ENCODE measurements at places on chromosomes 11 and 22.

GRCh38 chr11:30392221-30392784 is 69.4 kb downstream of the ARL14EP start:
- H3K4me1 ChIP-seq: no peaks in the 10 kb centered on the region
- no peak overlapping the region for H3K4me3 ChIP-seq
- no peak for DNase-seq

GRCh38 chr11:10478066-10478465 is 23.0 kb downstream of the AMPD3 start:
- H3K4me3 ChIP-seq: no peak overlapping the region
- DNase-seq: no peak
- no peaks in the 10 kb centered on the region for H3K27me3 ChIP-seq
- H3K4me1 ChIP-seq: peaks cover 45% of the 10 kb centered on the region

DNA sequence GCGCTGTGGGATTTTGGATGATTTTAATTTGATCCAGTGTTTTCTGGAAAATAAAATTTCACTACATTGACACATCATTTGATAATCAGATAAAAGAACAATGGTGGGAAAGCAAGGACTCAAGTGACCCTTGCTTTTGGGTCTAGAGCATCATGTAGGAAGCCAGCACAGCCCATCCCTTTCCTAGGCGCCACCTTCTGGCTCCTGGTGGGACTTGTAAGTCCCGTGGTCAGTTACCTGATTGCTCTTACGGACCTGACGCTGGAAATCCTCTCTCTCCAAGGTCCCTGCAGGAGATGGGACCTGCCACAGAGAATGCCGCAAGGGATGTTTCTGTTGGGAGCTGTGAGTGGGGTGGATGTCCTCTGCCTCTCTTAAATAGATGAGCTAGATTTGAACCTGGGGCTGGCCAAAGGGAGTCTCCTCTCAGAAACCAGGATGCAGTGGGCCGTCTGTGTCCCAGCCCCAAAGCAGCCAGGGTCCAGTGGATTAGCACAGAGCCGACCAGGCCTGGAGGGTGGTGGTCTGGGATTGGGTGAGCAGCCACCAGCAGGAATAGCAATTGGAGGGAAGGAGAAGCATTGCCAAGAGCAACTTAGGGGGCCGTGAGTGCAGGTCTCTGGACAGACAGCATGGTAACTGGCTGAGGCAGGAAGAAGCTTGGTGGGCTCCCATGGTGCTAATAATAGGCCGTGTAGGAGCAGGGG is 21.7 kb downstream of the TIMP3 start:
- H3K27ac ChIP-seq: no peak overlapping the region
- H3K4me1 ChIP-seq: peaks cover 8% of the 10 kb centered on the region
- DNase-seq: no peak
- no peak overlapping the region for H3K4me3 ChIP-seq

DNA sequence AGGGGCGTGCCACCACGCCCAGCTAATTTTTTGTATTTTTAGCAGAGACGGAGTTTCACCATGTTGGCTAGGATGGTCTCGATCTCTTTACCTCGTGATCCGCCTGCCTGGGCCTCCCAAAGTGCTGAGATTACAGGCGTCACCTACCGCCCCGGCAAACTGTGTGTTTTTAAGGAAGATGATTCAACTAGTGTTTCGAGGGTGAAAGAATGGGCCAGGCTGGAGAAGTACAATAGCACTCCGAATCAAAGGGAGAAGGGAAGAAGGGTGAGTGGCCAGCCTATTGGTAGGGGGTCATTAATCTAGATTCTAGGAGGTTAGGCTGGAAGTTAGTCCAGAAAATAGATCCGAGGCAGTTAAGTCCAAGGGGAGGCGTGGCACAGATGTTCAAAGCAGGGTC is 2.9 kb upstream of the CECR2 start:
- H3K27me3 ChIP-seq: peaks cover 37% of the 10 kb centered on the region
- no peak for DNase-seq
- H3K4me1 ChIP-seq: peaks cover 26% of the 10 kb centered on the region
- H3K4me3 ChIP-seq: no peak overlapping the region

GRCh38 chr11:20458905-20459632 is 71.6 kb downstream of the PRMT3 start:
- no peak overlapping the region for H3K4me3 ChIP-seq
- DNase-seq: no peak
- H3K27ac ChIP-seq: no peak overlapping the region
- H3K27me3 ChIP-seq: no peaks in the 10 kb centered on the region
- peaks cover 29% of the 10 kb centered on the region for H3K36me3 ChIP-seq
- H3K4me1 ChIP-seq: no peaks in the 10 kb centered on the region

DNA sequence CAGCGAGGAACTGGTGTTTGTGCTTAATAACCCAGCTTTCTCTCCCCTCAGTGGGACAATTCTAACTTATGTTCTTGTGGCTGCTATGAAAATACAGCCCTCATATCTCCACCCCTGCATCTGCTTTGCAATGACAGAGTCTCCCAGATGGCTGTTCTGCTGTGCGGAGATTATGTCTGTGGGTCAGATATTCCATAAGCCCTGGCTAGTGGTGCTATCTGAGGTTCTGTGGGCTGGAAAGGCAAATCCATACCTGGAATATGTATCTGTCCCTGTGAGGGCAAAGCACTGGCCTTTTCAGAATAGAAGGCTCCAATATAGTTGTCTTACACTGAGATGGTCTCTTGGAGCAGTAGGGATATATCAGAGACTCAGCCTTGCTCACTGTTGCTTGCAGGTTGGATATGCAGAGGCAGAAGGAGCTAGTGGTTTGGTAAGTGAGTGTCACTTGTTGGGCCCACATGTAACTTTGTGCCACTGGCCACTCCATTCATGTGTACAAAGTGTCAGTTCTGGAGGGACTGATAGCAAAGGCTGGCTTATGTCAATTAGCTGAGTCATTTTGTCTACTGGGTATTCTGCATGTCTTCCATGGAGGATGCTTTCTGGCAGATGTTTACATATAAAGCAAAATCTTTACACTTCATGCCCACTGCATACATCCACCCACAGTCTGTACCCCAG is 246.6 kb downstream of the FAM76B start:
- no peaks in the 10 kb centered on the region for H3K4me1 ChIP-seq
- H3K27me3 ChIP-seq: peaks cover 3% of the 10 kb centered on the region
- no peak for DNase-seq
- H3K27ac ChIP-seq: no peak overlapping the region
- H3K4me3 ChIP-seq: no peak overlapping the region

DNA sequence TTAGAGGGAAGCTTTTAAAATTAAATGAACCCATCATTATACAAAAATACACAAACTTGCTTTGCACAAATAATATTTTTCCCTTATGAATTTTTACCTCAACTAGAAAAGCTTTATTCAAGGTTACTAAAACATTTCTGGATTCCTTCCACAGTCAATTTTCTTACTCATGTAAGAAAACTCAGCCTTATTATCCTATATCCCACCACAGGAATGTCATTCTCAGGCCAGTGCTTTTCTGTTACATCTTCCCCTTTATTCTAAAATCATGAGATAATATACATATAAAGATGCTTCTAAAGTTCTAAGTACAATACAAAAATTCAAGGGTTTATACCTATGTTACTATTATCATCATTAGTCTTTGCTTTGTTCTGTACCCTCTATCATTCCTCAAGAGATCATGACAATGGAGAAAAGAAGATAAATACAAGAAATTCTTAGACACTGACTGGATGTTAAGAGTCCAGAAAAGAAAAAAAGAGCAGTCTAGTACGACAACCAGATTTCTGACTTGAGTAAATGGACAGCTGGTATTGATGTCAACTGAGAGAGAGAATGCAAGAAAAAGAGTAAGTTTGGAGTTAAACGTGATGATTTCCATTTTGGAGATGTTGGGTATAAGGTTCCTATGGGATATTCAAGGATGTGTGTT is 60.3 kb downstream of the MTMR2 start:
- no peaks in the 10 kb centered on the region for H3K4me1 ChIP-seq
- peak overlapping the region; percentile 77 for H3K27ac ChIP-seq
- H3K4me3 ChIP-seq: no peak overlapping the region
- peaks cover 19% of the 10 kb centered on the region for H3K36me3 ChIP-seq

DNA sequence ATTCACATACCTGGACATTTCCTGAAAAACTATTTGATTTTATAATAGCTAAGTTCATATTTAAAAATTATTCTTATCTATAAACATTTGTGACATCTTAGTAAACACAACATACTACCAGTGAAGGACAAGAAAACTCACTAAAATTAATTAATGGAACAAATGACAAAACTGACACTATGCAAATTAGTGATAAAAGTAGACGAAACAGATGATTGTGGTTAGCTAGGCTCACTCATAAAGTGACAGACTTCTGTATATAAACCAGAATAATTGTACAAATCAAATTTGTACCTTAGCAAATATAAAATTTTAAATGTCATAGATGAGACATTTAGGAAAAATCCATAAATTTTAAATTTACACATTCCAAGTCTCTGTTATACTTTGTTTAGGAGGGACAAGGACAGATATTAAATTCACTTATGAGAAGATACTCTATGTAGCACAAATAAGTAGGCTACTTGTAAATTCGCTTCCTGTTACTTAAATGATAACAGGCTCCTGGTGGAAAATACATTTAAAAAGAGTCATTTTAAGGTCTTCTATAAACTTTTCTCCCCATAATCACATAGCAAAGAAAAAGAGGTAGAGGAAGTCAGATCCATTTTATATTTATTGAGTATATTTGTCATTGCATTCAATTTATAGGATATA is 81.2 kb downstream of the KIF18A start:
- H3K27ac ChIP-seq: no peak overlapping the region
- H3K4me1 ChIP-seq: peaks cover 7% of the 10 kb centered on the region
- peaks cover 8% of the 10 kb centered on the region for H3K36me3 ChIP-seq
- no peak overlapping the region for H3K4me3 ChIP-seq
- H3K27me3 ChIP-seq: no peaks in the 10 kb centered on the region

DNA sequence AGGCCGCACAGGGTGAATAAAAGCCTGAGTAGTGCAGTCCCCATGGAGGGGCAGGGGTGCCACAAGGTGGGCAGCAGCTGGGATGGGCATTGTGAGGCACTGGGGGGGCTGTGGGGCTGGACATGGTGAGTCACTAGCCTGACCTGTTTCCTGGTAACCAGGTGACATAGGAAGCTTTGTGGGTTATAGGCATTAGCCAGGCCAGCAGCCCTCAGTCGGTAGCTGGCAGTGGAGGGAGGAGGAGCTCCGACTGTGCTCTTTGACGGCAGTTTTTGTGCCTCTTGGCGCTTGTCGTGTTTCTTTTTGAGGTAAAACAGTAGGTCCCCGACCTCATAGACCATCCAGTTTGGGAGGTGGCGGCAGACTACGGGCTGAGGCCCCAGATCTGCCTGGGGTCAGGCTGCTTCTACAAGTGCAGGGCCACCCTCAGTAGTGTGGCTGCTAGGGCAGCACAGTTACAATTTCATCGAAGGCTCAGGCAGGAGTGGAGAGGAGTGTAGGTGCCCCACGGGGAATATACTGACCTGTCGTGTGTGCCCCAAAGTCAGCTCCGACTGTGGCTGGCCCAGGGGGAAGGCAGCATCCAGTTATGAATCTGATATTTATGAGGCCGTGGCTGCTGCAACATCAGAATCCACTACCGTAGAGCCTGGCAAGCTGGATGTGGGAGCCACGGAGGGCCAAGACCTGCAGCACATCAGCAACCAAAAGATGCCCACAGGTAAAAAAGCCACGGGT is 107.7 kb downstream of the CRYBB2 start:
- H3K36me3 ChIP-seq: no peaks in the 10 kb centered on the region
- H3K4me3 ChIP-seq: no peak overlapping the region
- no peaks in the 10 kb centered on the region for H3K27me3 ChIP-seq

DNA sequence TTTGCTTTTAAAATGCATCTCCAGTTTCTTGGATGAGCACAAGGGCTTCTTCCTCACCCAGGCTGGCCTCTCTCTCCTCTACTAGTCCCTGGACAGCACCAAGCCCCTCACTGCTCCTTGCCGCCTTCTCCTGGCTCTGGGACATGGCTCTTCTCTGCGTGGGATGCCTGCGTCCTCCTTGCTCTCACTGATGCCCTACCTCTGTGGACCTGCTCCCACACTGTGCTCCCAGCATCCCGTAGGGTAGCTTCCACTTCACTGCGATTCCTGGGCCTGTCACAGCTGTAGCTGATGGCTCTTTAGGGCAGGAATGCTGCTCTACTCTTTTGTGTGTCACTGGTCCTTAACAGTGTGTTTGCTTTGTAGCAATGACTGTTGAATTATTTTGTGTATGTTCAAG is 136.3 kb downstream of the SNX19 start:
- H3K4me1 ChIP-seq: no peaks in the 10 kb centered on the region
- H3K4me3 ChIP-seq: no peak overlapping the region
- peaks cover 7% of the 10 kb centered on the region for H3K27me3 ChIP-seq
- DNase-seq: no peak

- no peaks in the 10 kb centered on the region for H3K36me3 ChIP-seq
- H3K27ac ChIP-seq: no peak overlapping the region
- peaks cover 64% of the 10 kb centered on the region for H3K27me3 ChIP-seq
- no peak for DNase-seq
- H3K4me1 ChIP-seq: no peaks in the 10 kb centered on the region
These were observed 91.5 kb upstream of the FGF3 start for GRCh38 chr11:69910519-69911309.

- H3K4me3 ChIP-seq: no peak overlapping the region
- no peaks in the 10 kb centered on the region for H3K27me3 ChIP-seq
- H3K36me3 ChIP-seq: peaks cover 21% of the 10 kb centered on the region
- peaks cover 55% of the 10 kb centered on the region for H3K4me1 ChIP-seq
These were observed 15.6 kb downstream of the TMEM123 start for GRCh38 chr11:102436976-102437375.

- H3K27me3 ChIP-seq: peaks cover 26% of the 10 kb centered on the region
- no peak overlapping the region for H3K27ac ChIP-seq
- H3K4me3 ChIP-seq: no peak overlapping the region
- H3K4me1 ChIP-seq: no peaks in the 10 kb centered on the region
These were observed 69.2 kb upstream of the INCENP start for GRCh38 chr11:62054484-62055121.

GRCh38 chr11:30045921-30046577 is 29.2 kb upstream of the KCNA4 start:
- DNase-seq: no peak
- no peaks in the 10 kb centered on the region for H3K4me1 ChIP-seq
- H3K4me3 ChIP-seq: no peak overlapping the region

GRCh38 chr11:31106326-31106725 is 263.2 kb downstream of the DCDC1 start:
- no peaks in the 10 kb centered on the region for H3K27me3 ChIP-seq
- H3K4me1 ChIP-seq: no peaks in the 10 kb centered on the region
- no peak overlapping the region for H3K27ac ChIP-seq
- no peaks in the 10 kb centered on the region for H3K36me3 ChIP-seq

GRCh38 chr11:69632900-69633299 is 8.1 kb upstream of the CCND1 start:
- DNase-seq: no peak
- no peaks in the 10 kb centered on the region for H3K36me3 ChIP-seq
- no peak overlapping the region for H3K27ac ChIP-seq
- H3K27me3 ChIP-seq: peaks cover 60% of the 10 kb centered on the region

GRCh38 chr11:64291262-64291751 is at the start of gene KCNK4:
KCNK4 (plus strand) TSS chr11:64291302; CDS start chr11:64293019, 1,717 bp downstream.
- DNase-seq: no peak
- H3K4me1 ChIP-seq: peaks cover 15% of the 10 kb centered on the region
- H3K27me3 ChIP-seq: peaks cover 34% of the 10 kb centered on the region
- peak within 1 kb of the TSS; percentile 19 for H3K27ac ChIP-seq

GRCh38 chr11:12149672-12150225 is 39.4 kb downstream of the MICAL2 start:
- H3K27ac ChIP-seq: no peak overlapping the region
- no peak for DNase-seq
- no peaks in the 10 kb centered on the region for H3K27me3 ChIP-seq
- H3K4me3 ChIP-seq: no peak overlapping the region

Data from naive B cell (primary cell).